Calu3 (cell line): ENCODE measurements at places on chromosomes 1 and 21. TPM values are rescaled to one million over a fixed set of nuclear protein-coding genes. Genes with fewer than 3 reads are reported as not detected.

HSD11B1 gene
- 0.59 TPM in 1 of 2 replicates, not detected in the other for total RNA-seq

PADI2 gene
- 1.3 and 2.7 TPM in 2 replicates for total RNA-seq

HES3 gene
- not detected in 2 replicates for total RNA-seq

TIAM1 gene
- 15.2 and 18.2 TPM in 2 replicates for total RNA-seq

PTGER3 gene
- total RNA-seq: 0.09 and 0.10 TPM in 2 replicates

MRPL20 gene
- total RNA-seq: 81.2 and 99.1 TPM in 2 replicates

SPATA1 gene
- 0.52 and 0.73 TPM in 2 replicates for total RNA-seq

TAS1R1 gene
- not detected in 2 replicates for total RNA-seq

SELP gene
- total RNA-seq: 0.47 TPM in 1 of 2 replicates, not detected in the other

CELA3A gene
- total RNA-seq: not detected in 2 replicates

CHI3L2 gene
- total RNA-seq: 0.52 TPM in 1 of 2 replicates, not detected in the other

CYP2J2 gene
- total RNA-seq: 15.2 and 17.0 TPM in 2 replicates

RPTN gene
- not detected in 2 replicates for total RNA-seq

GRHL3 gene
- total RNA-seq: 1.4 and 2.9 TPM in 2 replicates
